ENCODE measurements at places on chromosomes 1 and 21.

DNA sequence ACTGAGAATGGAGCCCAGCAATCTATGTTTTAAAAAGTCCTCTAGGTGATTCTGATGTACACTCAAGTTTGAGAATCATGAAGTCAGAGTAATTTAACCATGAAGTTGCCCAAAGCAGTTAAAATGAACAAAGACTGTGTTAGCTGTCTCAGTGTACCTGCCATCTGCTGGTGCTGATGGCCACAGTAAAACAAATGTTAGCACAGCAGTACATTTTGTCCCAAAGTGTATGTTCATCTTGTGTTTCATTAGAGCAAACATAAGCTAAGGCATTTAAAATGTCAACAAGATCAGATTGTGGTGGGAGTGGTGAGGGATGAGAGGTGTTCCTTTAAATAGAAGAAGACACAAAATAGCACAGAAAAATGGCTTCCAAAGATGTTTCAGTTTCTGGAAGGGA lies 31.1 kb downstream of the FYB2 start:
- DNase-seq, result no peak

DNA sequence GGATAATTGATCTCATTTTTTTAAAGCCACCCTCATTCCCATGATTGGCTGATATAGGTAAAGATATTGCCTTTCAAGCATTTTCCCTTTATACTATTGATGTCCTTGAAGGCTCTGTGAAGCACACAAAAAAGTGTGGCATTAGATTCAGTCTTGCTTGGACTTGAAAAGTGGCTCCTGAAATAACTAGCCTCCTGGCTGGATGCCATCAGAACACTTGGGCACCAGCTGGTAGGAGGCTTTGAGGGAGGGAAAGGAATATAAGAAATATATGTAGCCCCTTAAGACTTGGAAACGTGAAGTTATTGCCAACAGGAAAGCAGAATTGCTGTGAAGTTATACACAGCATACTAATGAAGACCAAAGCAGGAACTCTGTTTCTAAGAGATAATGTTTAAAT lies 14.1 kb downstream of the MTR start:
- no peak for DNase-seq

GRCh38 chr1:228507961-228508652 lies 20.9 kb downstream of the RNF187 start:
- no peak for DNase-seq

- no peak for DNase-seq
These were observed 57.8 kb downstream of the ZNF281 start for GRCh38 chr1:200351826-200352549.

GRCh38 chr1:177589166-177589565 lies 380.7 kb downstream of the SEC16B start:
- no peak for DNase-seq

DNA sequence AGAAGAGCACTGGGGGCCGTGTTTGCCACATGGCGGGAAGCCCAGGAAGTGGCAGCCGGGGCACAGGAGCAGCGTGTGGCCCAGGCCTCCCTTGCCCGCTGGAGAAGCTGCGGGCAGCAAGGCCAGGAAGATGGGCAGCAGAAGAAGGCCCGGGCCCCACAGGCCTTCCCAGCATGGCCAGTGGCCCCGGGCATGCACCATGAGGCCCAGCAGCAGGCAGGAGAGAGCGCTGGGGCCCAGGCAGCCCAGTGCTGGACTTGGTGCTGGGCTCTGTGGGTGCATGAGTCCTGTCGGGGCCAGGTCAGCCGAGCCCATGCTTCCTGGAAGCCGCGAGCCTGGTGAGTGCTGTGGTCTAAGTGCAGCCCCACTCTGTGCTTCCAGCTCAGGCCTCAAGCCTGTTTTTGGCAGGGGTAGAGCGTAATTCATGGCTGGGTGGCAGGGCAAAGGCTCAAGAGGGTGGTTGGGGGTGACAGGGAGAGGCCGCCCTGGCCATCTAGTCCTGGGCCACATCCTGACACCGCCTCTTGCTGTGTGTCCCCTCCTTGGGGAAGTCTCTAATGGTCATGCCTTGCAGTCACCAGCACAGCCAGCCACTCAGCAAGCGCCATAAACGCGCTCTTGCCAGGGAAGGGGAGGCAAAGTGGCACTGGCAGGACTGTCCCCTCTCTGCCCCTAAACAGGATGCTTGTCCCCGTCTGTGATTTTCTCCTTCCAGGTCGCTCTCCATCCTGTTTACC lies 21.3 kb downstream of the MTHFR start:
- no peak for DNase-seq

DNA sequence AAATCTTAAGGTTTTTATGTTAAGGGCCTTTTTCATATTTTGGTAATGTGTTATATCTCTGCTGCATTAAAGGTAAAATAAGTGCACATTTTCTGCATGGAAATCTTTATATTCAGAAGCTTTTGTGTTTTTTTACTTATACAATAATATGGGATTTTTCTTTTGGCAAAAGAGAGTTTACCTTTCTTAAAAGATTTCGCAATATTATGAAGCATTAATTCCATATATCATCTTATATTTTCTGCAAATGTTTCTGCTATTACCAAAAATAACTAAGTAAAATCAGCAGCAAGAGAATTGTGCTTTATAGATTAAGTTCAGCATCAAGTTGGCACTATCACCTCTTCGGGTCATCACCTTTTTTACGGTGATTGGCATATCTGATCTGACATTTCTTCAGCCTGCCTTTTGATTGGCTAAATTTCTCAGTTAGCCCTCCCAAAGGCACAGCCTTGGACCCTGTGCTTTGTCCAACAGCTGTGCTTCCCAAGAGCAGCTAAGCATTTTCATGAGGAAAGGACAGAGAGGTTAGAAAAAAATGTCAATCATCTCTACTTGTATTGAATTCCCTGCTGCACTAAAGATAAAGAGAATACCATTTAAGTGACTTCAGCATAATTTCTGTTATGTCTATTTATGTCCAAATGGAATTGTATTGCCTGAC lies 767.1 kb upstream of the PRMT6 start:
- no peak for DNase-seq

- no peak for DNase-seq
These were observed 6.8 kb downstream of the LAPTM5 start for GRCh38 chr1:30750731-30751291.

DNA sequence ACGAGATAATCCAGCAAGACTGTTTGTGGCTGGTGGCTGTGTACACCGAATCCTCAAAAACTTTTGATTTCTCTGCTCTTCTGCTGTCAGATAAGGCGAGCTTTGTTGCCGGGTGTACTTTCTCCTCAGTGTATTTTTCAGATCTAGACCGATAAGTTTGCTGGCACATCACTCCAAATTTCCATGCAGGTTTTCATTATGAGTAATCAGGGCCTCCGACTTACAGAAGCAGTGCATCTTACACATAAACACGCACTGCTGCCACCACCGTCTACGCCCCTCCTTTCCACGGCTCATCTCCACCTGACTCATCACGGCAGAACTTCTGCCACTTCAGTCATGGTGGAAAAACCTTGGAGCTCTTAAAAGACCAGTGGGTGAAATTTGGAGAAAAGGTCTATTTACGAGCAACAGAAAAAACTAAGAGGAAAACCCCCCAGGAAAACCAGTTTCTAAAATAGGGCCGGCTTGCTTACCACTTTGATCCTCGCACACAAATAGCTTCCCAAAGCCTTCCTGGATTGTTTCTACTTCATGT lies 7.7 kb downstream of the ZBTB21 start:
- DNase-seq, result no peak

DNA sequence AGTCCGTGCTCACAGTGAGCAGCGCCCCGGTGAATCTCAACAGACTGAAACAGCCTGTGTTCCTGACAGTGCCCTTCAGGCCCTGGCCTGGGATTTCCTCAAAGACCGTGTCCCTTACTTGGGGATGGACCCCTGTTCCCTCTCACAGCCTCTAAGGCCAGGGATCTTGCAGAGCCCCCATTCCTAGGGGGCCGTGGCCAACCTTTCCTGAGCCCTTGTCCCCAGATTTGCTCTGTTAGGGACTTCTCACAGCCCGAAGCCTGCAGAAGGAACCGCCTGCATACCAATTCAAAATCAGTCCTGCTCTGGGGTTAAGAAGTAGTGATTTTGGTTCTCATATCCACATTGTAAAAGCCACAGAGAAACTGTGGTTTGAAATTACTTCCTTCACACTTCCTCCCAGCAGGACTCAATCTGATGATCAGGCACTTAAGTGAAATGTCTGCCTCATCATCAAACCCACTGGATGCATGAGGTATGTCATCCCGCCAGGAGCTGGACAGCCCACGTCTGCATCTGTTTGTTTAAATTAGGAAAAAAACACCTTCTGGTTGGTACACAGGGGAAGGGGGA lies 14.9 kb downstream of the ABCA4 start:
- no peak for DNase-seq

GRCh38 chr21:37546949-37547614 lies 180.5 kb downstream of the DYRK1A start:
- DNase-seq, result peak; percentile 68

DNA sequence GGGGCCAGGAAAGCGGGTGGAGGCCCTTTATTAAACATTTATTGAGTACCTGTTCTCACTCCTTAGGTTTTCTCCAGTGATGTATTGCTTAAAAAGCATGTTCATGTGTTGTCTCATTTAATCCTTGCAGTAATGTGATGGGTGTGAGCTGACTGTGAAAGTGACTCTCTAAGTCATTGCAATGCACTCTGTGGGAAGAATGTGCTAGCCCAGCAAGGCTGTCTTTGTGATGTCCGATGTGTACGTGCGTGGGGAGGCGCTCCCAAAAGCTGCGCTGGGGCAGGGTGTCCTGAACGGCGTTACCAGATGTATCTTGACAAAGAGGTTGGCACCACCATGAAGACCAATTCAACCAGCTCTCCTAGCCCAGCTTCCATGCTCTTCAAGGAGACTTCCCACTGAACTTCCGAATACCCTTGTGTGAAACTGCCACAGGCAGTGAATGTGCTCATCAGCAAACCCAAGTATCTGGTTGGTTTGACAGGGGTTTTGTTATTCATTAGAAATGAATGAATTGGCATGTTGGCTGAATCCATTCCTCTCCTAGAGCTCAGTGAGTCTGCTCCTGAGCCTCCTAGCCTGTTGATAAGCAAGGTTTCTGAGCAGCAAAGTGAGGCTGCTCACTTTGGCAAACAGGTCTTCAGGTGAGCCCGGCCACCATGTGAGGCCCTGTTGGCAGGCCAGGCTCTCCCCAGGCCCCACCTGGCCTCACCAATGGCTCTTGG lies 28.0 kb downstream of the NUAK2 start:
- no peak for DNase-seq

DNA sequence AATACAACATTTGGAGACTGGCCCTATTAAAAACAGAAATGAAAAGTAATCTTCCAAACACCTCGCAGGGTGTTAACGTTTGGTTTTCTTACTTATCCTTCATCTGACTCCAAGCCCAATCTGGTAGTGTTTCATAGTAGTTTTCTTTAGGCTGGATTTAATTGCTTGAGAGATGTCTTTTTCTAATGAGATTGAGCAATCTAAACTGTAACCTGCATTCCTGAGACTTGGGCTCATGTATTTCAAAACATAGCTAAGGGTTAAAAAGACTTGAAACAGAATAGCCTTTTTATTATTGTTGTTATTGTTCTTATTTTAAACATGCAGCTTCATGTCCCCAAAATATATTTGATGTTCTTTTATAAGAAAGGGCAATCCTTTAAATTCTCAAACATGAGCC lies 278.9 kb downstream of the TGFB2 start:
- no peak for DNase-seq
